ENCODE measurements at places on chromosomes 11 and 22.
A peak's percentile ranks its signal among the peaks of the same experiment; 100 is the strongest.

GRCh38 chr11:44774108-44774507, 47.3 kb downstream of the TSPAN18 start:
- DNase-seq = peak; percentile 80

DNA sequence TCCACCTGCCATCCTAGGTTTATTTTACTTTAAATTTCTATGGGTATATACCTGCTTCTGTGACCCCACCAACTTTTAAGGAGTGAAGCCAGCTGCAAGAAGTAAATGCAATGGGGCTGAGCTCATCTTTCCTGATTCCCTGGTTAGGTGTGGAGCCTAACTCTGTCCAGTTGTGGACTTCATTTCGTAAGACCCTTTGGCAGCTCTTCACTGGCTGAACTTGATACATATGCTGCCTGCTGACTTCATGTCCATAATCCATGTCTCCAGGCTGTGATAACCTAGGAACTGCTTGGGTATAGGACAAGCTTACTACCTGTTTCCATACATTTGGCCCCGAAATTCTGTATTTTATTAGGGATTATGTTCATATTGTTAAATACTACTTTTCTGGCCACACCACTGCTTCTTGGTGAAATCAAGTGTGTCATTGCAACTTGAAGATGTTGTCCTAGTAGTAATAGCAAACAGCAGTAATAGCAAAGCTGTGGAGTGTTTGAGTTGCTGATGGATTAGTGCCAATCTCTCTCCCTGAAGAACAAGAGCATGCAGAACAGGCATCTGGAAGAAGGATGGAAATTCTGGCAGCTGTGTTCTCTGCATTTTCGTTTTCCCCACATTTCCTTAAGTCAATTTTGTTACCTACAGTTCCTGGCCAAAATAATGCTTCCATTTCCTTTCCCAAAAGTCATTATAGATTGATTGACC, 31.2 kb downstream of the LDLRAD3 start:
- DNase-seq = no peak

- DNase-seq = no peak
Measured at GRCh38 chr22:31637447-31637890, 24.5 kb downstream of the PISD start.

- peak; percentile 5 for DNase-seq
Measured at GRCh38 chr11:4455419-4455818, 6.3 kb downstream of the OR52K2 start.

DNA sequence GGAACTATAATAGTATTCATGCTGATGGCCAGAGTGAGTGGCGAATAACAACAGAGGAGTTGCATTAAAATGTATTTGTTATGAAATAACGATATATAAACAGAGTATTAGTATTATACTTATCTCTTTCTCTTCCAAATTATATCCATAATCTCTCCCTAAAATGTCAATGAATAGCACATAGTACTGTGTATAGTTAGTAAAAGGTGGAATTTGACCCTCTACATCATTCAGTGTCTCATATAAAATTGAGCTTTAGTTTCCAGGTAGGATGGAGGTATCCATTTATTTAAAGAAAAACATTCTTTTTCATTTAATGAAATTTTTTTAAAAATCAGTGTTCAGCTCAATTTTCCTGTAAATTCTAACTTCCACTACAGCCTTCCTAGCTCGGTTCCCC, 34.4 kb upstream of the TECTA start:
- DNase-seq = no peak

DNA sequence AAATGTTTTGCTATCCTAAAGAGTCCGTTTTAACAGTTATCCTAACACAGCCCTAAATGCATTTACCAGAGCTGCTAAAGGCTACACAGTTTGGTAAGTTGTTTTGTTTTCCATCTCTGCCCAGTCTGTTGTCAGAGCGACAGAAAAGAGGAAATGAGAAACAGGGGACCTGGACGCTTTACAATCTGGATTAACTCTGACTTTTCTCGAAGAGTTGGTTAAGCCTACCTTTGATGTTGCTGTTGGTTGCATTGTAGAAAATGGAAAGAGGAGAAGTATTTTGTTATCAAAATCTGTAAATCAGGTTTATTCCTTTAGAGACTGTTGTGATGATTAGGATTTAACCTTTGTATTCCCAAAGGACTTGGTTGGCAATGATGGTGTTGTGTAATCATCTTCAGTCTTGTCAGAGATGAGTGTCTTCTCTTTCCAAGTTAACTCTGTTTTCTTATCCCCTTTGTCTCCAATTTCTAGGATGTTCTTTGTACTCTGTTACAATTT, 481 bp downstream of the ANGPTL5 start:
- DNase-seq = no peak

GRCh38 chr11:28393348-28393747, 285.2 kb downstream of the METTL15 start:
- DNase-seq = peak; percentile 39

GRCh38 chr11:121463689-121464335, 11.0 kb upstream of the SORL1-AS1 start:
- DNase-seq = no peak

- no peak for DNase-seq
Measured at GRCh38 chr11:129282634-129283033, 90.5 kb upstream of the ARHGAP32 start.

- no peak for DNase-seq
Measured at GRCh38 chr22:43310311-43310710, 32.9 kb downstream of the SCUBE1 start.

- no peak for DNase-seq
Measured at GRCh38 chr22:36362932-36363331, 24.8 kb downstream of the MYH9 start.

DNA sequence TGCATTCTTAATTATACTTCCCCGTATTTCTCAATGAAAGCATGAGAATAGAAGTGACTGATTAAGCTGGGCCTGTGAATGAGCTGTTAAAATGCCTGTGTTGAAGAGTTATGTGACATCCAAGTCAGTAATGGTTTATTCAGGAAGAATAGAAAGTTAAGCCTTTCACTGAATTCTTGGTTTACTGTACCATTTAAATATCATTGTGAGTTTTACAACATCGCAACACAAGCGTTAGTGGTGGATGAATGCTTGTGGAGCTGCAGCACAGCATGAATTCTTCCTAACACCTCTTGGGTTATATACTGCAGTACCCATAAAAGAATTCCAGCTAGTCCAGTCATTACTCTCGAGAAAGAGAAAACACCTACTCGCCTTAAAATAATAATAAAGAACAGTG, 257.8 kb downstream of the JRKL start:
- DNase-seq = no peak

DNA sequence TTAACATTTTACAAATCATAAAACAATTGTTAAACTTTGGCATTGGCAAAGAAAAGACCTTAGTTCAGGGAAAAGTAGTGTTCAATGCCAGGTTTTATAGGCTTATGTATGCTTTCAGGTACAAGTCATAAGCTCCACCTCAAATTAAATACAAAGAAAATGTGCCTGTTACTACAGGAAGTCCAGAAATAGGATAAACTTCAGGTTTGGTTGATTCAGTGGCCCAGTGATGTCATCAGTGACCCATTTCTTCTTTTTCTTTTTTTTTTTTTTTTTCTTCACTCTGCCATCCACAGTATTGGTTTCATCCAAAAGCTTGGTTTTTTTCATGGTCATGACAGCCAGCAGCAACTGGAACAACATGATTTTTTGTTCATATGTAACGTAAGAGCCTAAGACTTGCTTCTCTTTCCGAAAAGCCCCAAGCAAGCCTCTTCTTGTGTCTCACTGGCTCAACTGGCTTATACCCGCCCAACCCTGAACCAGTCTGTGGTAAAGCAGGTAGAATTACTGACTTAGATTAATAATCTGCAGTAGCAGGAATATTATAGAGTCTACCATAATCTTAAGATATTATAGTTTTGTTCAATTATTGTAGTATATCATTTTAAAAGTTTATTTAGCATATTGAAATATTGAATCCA, 46.2 kb downstream of the TTC17 start:
- no peak for DNase-seq

DNA sequence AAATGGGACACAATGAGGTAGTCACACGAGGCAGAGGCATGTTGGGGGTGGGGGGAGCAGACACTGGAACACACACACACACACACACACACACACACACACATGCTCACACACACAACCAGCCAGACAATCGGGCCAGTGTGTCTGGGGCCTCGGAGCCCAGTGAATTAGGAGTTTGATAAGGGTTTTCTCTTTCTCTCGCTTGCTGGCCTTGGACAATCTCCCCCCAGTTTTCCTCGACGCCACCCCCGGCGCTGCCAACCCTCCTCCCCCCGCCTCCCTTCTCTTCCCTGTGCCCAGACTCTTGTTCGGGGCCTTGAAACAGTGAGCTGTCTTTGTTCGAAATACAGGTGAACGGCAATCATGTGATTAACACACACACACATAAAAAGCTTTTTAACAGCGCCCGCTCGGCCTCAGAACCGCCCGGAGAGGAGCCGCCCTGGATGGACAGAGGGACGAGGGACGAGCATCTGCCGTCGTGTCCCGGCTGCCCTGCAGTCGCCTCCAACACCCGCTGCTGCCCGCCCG, 1.5 kb upstream of the SOX10 start:
- no peak for DNase-seq

- no peak for DNase-seq
Measured at GRCh38 chr11:66107600-66108510, 37.8 kb downstream of the PACS1 start.

GRCh38 chr11:112174789-112175598, at the start of gene BCO2:
TSS of gene BCO2 (plus strand) at chr11:112175512. CDS start at chr11:112175602, 90 bp downstream.
- peak; percentile 74 for DNase-seq

- no peak for DNase-seq
Measured at GRCh38 chr11:17472467-17472866, 4.2 kb downstream of the ABCC8 start.

DNA sequence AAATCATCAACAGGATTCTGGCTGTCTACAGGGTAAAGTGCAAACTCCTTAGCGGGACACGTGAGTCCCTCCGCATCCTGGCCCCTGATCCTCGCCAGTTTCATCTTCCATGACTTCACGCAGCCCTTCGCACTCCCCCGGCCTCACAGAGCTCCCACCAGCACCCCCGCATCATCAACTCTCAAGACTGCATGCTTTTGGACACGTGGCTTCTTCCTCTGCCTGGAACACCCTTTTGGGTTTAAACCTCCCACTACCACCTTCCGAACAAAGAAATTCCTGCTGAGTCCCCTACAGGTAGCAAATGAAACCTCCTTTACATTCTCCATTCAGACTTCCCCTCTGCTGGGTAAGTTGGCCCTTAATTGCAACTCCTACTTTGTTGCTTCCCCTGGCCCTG, 12.6 kb upstream of the EIF3M start:
- DNase-seq = no peak

Measured in heart right ventricle (tissue), 16 donors.